ENCODE measurements at places on chromosomes 12 and 14. TPM values are rescaled to one million over a fixed set of nuclear protein-coding genes. Genes with fewer than 3 reads are reported as not detected.

- H3K4me1 ChIP-seq = no peaks in the 10 kb centered on the region
- H3K36me3 ChIP-seq = no peaks in the 10 kb centered on the region
- no peak for DNase-seq
- no peaks in the 10 kb centered on the region for H3K27me3 ChIP-seq
Measured at GRCh38 chr12:10082117-10082874, 16.5 kb downstream of the CLEC1A start.

The PTCSC3 gene
- total RNA-seq = not detected

The SLC25A3 gene
- 437 TPM for total RNA-seq

The DPY19L2 gene
- total RNA-seq = 3.2 TPM

DNA sequence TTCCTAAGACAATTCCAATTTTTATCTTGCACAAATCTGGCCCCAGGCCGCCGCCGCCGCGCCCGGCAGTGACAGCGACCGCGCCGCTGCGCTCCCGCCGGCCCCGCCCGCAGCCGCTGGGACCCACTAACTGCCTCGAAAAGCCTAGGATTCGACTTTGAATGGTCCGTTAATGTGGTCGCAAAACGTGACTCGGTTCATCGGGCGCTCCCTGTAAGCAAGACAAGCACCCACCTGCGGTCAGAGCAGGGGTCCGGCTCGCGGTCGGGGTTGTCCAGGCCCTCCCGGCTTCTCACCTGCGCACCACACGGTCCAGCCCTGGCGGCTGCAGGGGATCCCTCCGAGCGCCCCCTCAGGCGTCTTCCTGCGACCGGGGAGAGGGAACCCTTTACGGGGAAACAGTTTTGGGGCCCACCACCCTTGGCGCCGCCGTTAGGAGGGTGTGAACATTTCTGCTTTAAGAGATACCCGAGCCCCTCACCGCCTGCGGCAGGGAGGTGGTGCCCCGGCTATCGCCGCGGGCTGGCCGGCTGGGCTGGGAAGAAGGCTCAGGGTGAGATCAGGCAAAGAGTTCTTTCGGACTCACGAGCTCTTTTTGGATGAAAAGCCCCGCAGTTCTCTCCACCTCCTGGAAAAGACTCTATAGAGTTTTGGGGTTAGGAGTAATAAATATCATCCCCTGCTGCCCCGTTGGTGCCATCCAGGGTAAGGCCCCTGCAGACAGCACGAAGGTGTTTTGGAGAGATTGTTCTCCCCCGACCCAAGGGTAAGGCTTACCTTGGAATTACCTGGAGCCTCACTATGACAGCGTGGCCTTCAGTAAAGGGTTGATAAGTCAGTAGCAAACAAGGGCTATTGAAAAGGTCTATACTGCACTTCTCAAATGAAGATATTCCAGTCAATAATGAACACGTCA, 13.6 kb upstream of the FOXJ2 start:
- H3K27ac ChIP-seq = no peak overlapping the region
- no peaks in the 10 kb centered on the region for H3K27me3 ChIP-seq
- H3K4me1 ChIP-seq = no peaks in the 10 kb centered on the region

DNA sequence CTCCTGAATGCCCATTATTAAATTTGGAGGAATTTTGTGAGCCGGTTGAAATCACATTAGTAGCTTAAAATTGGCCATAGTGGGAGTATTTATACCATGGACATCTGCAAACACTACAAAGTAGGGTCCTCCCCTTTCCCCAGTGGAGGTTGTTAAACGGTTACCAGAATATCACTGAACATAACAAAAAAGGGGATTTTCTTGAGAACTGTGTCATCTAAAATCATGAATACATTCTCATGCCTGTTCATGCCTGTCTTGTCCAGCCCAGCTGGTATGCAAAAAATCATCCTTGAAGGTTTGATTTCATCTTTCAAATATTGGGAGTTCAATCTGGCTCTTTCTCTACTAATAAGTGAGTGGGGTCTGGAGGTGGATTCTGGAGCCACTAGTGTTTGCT, 96.4 kb downstream of the OTOGL start:
- no peak overlapping the region for H3K27ac ChIP-seq
- DNase-seq = no peak
- H3K36me3 ChIP-seq = no peaks in the 10 kb centered on the region
- H3K27me3 ChIP-seq = no peaks in the 10 kb centered on the region

GRCh38 chr12:1422604-1423315, 171.6 kb downstream of the FBXL14 start:
- H3K4me1 ChIP-seq = no peaks in the 10 kb centered on the region
- DNase-seq = no peak
- no peaks in the 10 kb centered on the region for H3K27me3 ChIP-seq

The KLRK1 gene
- not detected for total RNA-seq

Measured in ascending aorta (tissue), 2 donors.